ENCODE measurements at places on chromosomes 12 and 14. TPM values are rescaled to one million over a fixed set of nuclear protein-coding genes. Genes with fewer than 3 reads are reported as not detected.

The GAS2L3 gene
- 1.6 TPM for total RNA-seq

The RPAP3 gene
- total RNA-seq = 19.7 TPM

The RNASE3 gene
- not detected for total RNA-seq

The MSI1 gene
- 4.0 TPM for total RNA-seq

DNA sequence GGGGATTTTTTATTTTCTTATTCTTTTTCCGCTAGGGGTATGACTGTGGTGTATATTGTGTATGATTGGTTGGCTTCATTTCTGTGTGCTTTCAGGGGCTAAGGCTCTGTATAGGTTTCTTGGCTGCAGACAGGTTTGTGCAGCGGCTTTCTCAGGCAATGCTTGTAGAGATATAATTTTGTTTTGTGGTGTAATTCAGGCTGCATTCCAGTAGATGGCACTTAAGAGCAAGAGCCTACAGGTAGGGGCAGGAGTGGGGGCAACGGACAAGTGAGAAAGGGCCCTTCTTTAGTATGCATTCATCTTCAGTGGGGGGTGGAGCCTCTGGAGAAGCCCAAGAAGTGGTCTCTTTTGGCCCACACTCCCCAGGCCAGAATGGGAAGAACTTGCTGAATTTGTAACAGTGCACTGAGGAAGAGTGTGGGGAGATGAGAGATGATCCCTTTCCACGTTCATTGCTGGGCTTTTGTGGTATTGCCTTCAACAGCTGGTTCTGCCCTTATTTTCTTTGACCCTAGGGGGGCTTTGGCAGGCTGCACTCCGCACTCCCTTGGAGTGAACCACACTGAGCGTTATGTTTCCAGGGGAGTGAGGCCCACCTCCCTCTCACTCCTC lies 78.6 kb downstream of the IFNG-AS1 start:
- no peak for DNase-seq

The ZNF385A gene
- 4.7 TPM for total RNA-seq

Measured in heart right ventricle (tissue), 16 donors.